Amniotic epithelial cell (primary cell): ENCODE measurements at places on chromosomes 5 and 9.

DNA sequence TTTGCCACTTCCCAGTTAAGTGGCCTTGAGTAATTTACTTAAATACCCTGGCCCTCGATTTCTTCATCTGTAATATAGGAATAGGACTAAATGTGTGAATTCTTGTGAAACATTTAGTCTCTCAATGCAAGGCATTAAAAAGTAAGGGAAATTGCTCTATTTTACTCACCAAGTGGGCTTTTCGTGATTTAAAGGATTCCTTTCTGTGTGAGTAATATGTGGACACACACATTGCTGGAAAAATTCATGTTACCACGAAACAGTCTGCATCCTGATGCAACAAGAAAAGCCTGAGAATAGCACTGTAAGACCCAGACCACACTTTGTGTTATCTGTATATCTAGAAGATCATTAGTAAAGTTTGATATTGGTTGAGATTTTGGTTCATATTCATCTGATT lies 1243.0 kb upstream of the CDH9 start:
- DNase-seq = peak; percentile 43

- DNase-seq = no peak
Measured at GRCh38 chr5:83922699-83923098, 202.0 kb upstream of the HAPLN1 start.

DNA sequence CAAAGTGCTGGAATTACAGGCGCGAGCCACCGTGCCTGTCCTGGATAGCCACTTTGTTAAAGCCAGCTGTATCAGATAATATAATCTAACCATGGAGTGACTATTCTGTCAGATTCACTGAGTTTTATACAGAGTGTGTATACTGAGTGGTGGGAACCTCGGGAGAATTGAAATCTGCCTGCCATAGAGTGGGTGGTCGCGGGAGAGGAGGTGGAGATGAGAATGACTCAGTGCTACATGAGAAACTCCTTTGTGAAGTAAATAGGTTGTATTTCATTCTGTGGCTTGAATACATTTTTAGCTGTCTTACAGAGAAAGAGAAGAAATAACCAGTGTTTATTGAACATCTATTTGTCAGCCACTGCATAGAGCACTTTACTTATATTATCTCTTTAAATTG lies 26.4 kb downstream of the ATP6V0E1 start:
- peak; percentile 72 for DNase-seq

- DNase-seq = no peak
Measured at GRCh38 chr5:139852696-139853095, 57.1 kb downstream of the PSD2 start.

- no peak for DNase-seq
Measured at GRCh38 chr5:94240134-94240533, 378.3 kb downstream of the KIAA0825 start.

DNA sequence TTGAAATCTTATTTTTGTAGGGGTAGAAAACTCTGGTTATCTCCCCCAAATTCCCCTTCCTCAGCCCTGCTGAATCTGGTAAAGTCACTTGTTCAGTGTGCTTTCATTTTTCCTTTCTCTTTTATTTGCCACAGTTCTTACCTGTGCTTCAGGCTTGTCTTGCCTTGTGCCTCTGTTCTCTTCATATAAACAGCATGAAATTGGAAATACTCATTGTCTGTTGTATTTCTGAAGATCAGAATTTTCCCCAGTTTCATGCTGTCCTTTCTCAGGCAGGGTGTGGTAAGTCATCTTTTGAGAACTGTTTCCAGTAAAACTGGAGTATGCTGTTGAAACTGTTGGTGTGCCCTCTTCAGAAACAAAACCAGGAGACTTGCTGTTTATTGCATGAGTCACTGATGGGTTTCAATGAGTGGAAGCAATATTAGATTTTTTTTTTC lies 7.0 kb downstream of the PAM start:
- DNase-seq = peak; percentile 37

DNA sequence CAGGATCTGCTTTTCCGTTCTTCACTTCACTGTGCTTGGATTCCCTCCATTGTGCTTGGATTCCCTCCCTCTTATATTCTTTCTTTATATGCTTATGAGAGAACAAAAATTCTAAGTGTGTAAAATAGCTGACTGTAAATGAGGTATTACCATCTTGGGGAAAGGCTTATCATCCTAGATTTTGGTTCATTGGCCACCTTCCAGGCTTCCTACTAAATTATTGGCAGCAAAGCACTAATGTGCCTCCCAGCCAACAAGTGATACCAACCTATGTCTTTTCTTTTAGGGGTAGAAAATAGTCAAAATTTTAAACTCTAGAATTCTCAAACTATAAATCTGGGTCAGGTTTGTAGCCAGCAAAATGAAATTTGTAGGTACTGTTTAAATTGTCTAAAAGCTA lies 52.7 kb downstream of the NDUFAF2 start:
- DNase-seq = no peak

GRCh38 chr5:108940506-108940905 lies 192.8 kb downstream of the FER start:
- DNase-seq = no peak

DNA sequence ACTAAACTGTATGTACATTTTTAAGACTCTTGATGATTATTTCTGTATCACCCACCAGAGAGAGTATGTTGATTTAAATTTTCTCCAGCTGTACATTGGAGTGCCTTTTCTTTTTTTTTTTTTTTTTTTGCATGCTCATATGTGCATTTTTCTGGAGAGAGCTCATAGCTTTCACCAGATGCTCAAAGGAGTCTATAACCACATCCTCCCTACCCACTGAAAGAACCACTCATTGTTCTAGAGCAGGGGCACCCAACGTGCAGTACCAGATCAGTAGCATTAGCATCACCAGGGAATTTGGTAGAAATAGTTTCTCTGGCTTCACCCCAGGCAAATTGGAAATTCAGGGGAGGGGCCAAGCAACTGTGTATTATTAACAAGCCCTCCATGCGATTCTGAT lies 53.9 kb upstream of the TMEM171 start:
- DNase-seq = peak; percentile 16

- DNase-seq = no peak
Measured at GRCh38 chr9:128360826-128361225, 10.3 kb upstream of the URM1 start.

DNA sequence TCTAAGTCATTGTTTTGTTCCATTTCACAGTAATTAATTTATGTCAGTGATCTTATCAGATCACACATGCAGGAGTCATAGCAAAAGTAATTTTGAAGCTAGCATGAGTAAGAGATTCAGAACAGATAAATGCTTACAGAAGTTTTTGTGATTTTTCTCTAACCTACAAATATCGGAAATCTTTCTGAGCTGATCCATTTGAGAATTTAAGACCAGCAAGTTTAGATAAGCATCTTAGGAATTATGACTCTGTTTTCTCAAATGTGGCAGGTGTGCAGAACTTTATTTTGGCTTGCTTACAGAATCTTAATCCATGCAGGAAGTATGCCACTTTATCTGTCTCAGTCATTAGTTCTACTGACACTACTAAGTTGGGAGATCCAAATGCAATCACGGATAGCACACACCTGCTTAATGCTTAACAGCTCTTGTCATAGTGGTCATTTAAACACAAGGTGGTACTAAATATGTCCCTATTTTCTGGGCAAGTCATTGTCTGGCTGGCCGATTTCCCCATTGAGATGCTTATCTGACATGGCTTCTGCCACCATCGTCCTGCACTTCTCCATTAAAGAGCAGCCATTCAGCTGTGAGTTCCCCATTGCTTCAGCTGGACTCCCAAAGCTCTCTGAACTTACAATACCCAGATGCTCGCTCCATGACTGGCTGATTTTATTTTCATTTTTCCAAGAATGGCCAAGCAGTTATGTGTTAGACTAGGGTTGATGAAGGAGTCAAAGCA lies 305.4 kb upstream of the NUDT12 start:
- peak; percentile 64 for DNase-seq

DNA sequence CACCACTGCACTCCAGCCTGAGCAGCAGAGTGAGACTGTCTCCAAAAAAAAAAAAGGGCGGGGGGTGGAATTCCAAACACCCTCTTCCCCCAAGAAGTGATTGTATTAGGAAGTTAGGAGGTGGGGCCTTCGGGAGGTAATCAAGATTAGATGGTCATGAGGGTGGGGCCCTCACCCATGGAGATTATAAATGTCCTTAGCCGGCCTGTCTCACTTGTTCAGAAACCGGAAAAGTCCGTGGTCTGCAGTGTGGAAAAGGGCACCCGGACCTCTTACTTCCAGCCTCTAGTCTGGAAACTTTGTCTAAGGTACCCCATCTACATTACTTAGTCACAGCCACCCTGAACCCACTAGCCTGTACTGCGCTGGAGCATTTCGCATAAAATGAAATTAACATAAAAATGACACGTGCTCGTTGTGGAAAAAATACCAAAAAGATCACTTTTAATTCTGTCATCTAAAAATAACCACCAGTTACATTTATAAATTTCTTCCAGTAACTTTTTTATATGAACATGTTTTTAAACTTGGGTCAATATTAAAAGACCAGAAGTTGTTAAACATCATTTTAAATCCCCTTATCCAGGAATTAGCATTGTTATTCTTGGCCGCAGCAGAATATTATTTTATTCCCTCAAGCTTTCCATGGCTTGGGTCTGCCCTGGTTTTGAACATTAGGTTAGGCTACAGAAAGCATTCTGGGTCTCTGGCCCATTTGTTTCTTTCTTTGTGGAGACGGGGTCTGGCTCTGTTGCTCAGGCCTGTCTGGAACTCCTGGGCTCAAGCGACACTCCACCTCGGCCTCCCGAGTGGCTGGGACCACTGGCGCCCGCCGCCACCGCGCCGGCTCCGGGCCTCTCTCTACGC lies 1.2 kb upstream of the CKS2 start:
- DNase-seq = no peak

DNA sequence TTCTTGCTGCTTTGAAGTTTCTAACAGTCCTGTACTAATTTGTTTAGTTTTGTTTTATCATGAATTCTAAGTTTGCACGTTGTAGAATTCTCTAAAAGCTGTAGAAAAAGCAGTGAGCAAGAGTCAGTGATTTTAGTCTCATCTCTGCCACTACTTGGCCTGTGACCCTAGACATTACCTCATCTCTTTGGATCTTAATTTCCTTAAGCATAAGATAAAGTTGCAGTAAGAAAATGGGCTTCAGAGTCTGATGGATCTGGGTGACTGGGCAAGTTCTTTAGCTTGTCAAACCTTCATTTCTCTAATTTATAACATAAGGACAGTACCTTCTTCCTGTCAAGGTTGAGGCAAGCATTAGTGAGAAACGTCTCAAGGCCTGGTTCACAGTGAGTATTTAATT lies 247.9 kb downstream of the DMRT2 start:
- DNase-seq = no peak

GRCh38 chr5:82802954-82803353 lies 274.2 kb downstream of the TMEM167A start:
- DNase-seq = no peak

GRCh38 chr5:72451741-72452505 lies 55.3 kb downstream of the ZNF366 start:
- peak; percentile 50 for DNase-seq

GRCh38 chr9:108274971-108275370 lies 580.8 kb downstream of the ACTL7B start:
- DNase-seq = no peak

DNA sequence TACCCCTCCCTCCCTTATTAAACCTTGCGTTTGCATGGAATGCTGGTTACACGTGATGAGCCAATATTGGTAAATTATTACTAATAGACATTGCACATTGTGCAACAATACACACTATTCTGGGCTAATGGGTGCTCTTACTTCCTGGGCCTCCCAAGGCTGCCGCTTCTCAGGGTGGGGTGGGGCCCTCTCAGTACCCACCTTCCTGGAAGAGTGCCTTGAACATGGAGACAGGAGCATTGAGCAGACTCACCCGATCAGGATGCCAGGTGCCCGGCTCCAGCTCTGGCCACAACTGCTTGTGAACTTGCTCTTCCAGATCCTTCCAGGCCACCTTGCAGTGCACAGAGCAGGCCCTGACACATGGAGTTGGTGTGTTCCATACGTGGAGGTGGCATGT lies 24.7 kb upstream of the CEP72 start:
- no peak for DNase-seq

- no peak for DNase-seq
Measured at GRCh38 chr5:82151662-82152061, 126.5 kb downstream of the RPS23 start.

DNA sequence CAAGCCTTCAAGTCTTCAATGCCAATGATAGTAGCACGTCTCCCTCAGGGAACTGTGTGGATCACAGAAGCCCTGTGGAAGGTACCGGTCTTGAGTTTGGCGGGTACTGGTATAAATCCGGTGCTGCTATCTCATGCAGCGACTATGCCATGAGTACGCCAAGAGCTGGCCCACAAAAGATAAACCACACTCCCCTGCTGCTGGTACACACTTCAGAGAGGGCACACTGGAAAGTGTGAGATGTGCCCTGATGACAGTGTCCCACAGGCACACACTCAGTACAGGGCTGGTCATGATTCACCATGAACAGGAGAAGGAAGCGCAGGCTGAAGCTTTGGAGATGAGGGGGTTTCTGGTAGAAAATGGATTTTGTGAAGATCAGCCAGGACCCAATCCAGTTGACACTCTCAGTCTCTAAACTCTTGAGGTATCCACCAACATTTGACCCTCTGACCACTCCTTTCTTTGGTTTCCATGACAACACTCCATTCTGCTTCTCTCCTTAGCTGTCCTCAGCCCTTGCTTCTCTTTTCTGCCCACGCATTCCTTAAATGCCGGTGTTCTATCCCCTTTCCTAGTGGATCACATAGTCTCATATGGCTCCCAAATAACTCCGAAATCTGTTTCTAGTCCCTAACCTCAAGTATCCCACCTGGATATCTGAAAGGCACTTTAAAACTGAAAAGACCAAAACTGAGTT lies 5.1 kb downstream of the AMACR start:
- DNase-seq = peak; percentile 46

GRCh38 chr5:167147879-167148278 lies 1143.6 kb upstream of the WWC1 start:
- peak; percentile 55 for DNase-seq

GRCh38 chr5:75450069-75450468 lies 61.4 kb downstream of the CERT1 start:
- DNase-seq = no peak

DNA sequence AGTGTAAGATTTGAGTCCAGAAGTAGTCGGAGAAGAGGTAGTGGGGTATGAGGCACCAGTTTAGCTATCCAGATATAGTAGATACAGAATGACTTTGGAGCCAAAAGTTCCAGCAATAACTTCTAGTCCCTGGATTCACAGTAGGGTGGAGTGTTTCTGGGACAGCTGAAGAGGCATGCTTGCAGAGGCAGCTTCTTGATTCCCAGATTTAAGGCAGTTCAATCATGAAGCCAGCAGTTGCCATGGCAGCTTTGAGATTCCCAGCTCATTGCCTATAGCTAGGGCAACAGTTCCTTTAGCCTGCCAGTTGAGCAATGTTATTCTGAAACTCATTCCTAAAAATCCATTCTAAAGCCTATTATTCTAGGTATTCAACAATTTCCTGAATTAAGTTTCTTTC lies 79.2 kb downstream of the LIX1 start:
- DNase-seq = no peak

DNA sequence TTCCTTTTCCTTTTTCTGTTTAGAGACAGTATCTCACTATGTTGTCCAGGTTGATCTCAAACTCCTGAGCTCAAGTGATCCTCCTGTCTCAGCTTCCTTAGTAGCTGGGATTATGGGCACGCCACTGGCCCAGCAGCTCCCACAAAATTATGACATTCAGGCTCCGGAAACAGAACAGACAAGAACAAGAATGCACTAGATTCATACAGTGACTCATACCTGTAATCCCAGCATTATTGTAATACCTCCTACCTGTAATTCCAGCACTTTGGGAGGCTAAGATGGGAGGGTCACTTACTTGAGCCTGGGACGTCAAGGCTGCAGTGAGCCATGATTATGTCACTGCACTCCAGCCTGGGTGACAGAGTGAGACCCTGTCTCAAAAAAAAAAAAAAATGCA lies 26.7 kb upstream of the B4GALT1 start:
- peak; percentile 51 for DNase-seq
